ENCODE measurements at places on chromosomes 1 and 21. TPM values are rescaled to one million over a fixed set of nuclear protein-coding genes. Genes with fewer than 3 reads are reported as not detected.

- H3K36me3 ChIP-seq, result no peaks in the 10 kb centered on the region
- H3K27me3 ChIP-seq, result peaks cover 33% of the 10 kb centered on the region
- DNase-seq, result no peak
Measured at GRCh38 chr1:236120721-236121153, 21.6 kb upstream of the GPR137B start.

DNA sequence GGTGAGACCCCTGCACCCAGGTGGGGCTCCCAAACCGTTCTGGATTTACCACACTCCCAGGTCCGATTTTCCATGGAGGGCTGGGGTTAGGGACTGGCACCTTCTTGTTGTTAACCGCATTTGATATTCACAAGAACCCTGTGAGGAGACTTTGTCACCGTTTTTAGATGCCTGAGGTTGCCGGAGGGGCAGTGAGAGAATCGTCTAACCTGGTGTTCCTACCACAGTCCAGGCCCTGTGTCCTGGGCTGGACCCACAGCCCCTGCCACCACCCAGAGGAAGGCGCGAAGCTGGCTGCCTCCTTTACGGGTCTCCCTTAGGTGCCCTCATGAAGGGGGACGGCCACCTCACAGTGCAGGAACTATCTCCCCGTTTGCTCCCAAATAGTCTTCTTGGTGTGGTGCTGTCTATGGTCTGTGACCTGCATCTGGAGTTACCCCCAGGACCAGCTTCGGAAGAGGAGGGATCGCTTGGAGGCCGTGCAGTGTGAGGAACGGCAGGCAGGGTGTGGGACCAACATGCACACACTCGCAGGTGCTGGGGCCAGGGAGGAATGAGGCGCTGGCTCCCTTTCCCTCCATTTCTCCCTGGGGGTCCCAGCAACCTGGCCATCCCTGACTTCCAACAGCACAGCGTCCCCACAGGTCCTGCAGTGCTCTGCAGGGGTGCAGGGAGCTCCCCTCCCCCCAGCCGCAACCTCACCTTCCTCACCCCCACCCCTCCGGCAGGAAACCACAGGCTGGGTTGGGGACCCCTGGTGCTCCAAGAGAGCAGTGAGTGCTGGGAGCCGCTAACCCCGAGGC lies 7.0 kb downstream of the SIM2 start:
- H3K27ac ChIP-seq, result no peak overlapping the region
- H3K27me3 ChIP-seq, result peaks cover 83% of the 10 kb centered on the region
- peaks cover 24% of the 10 kb centered on the region for H3K4me1 ChIP-seq
- no peaks in the 10 kb centered on the region for H3K36me3 ChIP-seq
- DNase-seq, result peak; percentile 14
- H3K4me3 ChIP-seq, result no peak overlapping the region

DNA sequence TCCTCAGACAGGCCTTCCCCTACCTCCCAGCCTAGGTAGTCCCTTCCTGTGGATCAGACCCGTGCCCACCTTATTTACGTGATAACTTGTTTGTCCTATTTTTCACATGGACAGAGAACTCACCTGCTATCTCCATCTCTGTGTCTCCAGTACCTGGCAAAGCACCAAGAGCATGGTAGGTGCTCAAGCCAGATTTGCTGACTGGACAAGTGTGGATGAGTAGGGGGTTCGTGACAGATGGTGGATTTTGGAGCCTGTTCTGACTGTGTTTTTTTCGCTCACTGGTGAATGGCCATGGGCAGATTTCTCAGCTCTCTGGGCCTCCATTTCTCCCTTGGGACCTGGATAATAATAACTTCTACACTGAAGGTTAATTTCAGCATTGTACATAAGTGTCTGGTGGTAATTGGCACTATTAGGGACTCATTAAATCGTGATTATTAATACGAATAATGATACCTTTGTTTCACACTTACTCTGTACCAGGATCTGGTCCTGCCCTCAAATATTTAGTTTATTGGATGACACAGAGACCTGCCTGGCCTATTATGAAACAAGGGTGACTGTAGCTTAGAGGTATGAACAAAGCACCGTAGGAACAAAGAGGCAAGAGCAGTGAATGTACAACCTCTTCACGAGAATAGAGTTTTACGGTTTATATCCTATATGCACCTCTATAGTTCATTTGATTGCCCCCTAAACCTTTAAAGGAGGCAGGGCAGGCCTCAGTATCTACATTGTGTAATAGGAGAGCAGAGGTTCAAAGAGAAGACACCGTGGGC lies 24.5 kb upstream of the SLC26A9 start:
- H3K27ac ChIP-seq, result no peak overlapping the region
- peaks cover 2% of the 10 kb centered on the region for H3K27me3 ChIP-seq
- no peak for DNase-seq
- H3K36me3 ChIP-seq, result no peaks in the 10 kb centered on the region
- peaks cover 1% of the 10 kb centered on the region for H3K4me1 ChIP-seq
- H3K4me3 ChIP-seq, result no peak overlapping the region

DNA sequence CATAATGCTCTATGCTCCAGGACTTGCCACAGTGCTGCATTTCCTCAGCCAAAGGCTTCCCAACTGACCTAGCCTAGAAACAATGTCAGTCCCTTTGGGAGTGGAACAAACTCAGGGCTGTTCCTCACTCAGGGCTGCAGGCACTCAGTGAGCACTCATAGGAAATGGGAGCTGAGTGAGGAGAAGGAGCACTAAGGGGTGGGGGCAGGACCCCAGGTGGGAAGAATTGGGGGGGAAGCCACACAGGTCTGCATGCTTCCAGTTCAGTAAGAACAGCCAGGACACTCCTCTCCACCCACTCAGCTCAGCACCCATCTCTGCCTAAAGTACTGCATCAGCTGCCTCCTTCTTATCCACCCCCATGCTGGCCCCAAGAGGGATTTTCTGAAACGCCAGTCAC lies 7.3 kb upstream of the SLC5A9 start:
- H3K27me3 ChIP-seq, result peaks cover 6% of the 10 kb centered on the region
- no peak overlapping the region for H3K4me3 ChIP-seq
- DNase-seq, result no peak
- no peak overlapping the region for H3K27ac ChIP-seq
- no peaks in the 10 kb centered on the region for H3K4me1 ChIP-seq
- H3K36me3 ChIP-seq, result no peaks in the 10 kb centered on the region

The OLIG2 gene
- not detected for total RNA-seq

The HSF2BP gene
- 0.40 TPM for total RNA-seq

The RPL5 gene
- total RNA-seq, result 660 TPM

The COL9A2 gene
- 7.2 TPM for total RNA-seq
